ENCODE measurements at places on chromosomes 5 and 9.

- no peak for DNase-seq
Measured at GRCh38 chr5:169873642-169874041, 106.7 kb downstream of the INSYN2B start.

- DNase-seq, result no peak
Measured at GRCh38 chr9:104416470-104416869, 87.6 kb upstream of the OR13F1 start.

- no peak for DNase-seq
Measured at GRCh38 chr5:78543916-78544315, 104.7 kb downstream of the LHFPL2 start.

DNA sequence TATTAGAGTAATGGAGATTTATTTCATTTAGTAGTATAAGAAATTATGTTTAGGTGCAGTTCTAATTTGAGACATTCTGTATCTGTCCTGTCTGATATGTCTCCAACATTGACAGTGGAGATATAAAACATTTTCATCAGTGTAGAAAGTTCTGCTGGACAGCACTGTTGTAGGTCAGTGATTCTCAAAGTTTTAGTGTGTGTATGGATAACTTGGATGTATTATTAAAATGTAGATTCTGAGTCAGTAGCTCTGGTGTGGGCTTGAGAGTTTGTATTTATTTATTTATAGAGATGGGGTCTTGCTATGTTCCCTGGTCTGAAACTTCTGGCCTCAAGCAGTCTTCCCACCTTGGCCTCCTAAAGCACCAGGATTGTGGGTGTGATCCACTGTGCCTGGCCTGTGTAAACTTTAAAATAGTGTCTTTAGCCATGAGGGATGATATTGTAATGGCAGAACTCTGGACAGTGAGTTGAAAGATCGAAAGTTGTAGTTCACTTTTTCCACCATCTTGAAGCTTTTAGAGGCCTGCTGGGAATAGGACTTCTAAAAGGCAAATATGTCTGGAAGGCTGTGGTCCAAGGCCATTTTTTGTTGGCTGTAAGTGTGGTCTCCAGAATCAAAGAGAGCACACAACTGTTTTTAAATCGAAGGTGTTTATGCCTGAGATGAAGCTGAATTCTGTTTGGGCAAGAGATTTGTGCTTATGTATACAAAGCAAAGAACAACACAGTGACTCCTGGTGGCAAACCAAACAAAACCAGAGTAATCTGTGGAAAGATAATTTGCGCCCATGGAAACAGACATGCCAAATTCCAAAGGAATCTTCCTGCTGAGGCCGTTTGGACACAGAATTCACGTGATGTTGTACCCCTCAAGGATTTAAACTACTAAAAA is 12.4 kb downstream of the UBAP1 start:
- peak; percentile 55 for DNase-seq

DNA sequence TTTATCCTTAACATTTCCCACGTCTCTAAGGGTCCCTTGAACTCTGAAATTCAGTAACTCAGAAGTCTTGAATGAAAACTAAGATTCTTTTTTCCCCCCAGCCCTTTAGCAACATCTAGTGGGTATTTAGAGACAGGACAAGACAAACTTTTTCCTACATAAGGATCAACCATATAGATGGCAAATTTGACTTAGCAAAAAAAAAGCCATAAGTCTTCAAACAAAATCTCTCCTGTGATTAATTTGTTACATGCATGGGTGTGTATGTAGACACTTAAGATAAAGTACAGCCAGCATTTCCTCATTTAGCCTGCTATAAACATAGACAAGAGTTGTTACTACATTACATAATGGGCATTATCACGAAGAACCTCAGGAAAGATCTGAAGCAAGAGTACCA is 29.1 kb upstream of the ANKRD31 start:
- DNase-seq, result peak; percentile 80

- DNase-seq, result no peak
Measured at GRCh38 chr5:157222506-157223230, 42.0 kb downstream of the ITK start.

DNA sequence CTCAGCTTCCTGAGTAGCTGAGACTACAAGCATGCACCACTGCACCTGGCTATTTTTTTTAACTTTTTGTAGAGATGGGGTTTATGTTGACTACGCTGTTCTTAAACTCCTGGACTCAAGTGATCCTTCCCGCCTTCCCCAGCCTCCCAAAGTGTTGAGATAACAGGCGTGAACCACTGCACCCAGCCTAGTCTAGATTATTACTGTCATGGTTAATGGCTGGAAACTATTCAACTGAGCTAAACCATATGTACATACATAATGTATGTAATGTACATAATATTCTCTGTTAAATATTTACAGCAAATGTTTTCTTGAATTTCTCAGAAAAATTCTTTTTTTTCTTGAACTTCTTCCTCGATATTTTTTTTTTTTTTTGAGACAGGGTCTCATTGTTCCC is 21.3 kb downstream of the PPP2CA start:
- DNase-seq, result no peak

DNA sequence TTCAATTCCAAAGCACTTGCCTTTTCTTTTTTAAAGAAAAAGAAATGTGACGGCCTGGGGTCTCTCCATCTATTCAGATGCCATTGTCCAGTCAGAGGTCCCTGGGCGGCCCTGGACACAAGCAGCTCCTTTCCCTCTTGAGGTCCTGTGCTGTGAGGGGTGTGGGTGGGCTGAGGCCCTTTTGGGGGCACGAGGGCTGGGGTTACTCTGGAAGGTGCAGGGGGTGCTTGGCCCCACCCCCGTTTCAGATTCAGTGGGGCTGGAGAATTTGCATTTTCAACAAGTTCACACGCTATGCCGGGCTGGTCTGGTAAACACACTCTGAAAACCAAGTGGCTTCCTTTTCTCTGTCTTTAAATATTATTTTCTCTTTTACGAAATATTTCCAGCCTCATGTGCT is 91.4 kb upstream of the PHYKPL start:
- DNase-seq, result no peak

- no peak for DNase-seq
Measured at GRCh38 chr9:114184071-114184470, 28.7 kb downstream of the COL27A1 start.

GRCh38 chr5:174314261-174314660 is 268.8 kb downstream of the NSG2 start:
- DNase-seq, result no peak

DNA sequence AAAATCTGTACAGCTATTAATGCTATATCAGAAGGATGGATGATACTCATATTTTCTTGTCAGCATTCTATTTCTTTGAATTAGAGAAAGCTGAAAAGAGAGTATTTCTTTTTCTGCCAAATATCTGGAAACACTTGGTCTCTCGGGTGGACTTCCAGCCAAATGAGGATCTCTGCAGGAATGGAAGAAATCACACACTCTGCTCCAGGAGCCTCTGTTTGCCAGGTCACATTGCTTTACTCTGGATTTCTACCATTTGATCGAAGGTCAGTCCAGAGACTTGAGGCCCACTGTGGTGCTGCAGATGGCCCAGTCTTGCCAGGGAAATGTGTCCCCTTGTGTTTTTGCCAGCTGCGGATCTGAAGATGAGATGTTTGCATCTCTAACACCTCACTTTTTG is 154.1 kb downstream of the PCSK1 start:
- no peak for DNase-seq

DNA sequence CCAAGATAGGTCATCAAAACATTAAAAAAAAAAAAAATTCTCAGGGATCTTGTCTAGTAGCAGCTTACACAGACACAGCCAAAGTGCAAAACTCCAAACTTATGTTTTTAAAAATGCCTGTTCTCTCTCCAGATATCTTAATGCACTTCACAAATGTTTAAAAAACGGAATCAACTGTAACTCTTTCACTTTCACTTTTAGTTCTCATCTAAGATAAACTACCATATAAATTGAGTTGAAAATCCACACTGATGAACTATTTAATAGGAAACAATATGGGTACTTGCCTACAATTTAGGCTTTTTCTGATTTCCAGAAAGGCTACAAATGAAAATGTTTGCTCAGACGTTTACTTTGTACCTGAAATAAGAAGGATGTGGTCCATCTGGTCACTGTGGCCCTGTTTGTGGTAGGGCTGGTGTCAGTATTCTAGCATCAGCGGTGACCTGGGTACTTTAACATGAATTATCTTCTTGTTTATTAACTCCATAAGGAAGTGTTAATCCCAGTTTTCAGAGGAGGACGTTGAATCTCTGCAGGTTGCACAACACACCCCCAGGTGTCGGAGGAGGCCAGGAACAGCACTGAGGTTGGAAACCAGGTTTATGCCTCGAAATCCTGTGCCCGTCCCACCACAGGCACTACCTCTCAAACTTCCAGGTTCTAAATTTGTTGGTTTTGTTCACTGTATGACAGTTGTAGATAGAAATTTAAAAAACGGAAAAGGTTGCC is 13.3 kb upstream of the LPCAT1 start:
- no peak for DNase-seq

GRCh38 chr5:851076-851475 is 290 bp upstream of the ZDHHC11 start:
- DNase-seq, result no peak

DNA sequence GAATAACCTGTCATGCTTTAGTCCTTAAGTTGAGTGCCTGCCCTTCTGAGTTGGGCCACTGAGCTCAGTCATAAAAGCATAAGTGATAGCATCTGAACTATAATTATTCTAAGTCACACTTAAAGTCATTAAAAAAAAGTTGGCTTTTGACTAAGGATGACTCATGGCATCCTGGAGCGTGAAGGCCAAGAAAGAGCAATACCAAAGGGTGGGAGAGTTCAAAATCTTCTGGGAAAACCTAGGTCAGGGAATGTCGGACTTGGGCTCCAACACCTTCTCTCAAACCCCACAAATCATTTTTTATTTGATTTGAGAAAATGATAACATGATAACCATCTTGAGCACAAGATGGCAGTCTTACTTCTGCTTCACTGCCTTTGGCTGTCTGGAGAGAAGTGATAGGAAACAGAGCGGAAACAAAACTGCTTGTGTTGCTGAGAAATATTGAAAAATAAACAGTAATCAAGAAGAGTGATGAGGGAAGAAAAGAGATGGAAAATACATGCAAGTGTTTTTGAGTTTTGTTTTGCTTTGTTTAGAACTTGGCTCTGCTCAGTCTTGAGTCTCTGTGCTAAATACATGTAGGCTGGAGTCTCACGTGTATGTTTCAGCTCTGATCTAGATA is 16.9 kb upstream of the NTRK2 start:
- DNase-seq, result no peak

DNA sequence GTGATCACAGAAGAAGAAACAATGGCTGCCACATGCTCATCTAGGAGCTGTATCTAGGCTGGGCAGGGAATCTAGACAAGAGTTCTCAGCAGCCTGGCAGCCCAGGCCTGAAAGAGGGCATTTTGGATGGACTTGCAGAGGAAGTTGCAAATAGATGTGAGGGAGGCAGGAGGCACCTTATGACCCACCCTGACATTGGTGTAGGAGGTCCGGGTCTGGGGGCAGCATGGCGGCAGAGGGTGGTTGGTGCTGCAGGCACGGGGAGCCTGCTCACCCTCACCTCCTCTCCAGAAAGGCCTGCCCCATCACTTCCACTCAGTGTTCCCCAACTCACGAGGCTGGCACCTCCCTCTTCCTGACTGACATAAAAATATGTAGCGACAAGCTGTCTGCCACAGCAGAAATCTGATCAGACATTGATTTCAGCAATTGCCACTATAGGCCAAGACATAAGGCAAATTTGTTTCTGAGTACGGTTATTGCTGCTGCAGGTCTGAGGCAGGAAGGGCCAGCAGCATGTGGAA is 217.6 kb downstream of the PBX3 start:
- DNase-seq, result no peak
